ENCODE measurements at places on chromosomes 16 and 17.

DNA sequence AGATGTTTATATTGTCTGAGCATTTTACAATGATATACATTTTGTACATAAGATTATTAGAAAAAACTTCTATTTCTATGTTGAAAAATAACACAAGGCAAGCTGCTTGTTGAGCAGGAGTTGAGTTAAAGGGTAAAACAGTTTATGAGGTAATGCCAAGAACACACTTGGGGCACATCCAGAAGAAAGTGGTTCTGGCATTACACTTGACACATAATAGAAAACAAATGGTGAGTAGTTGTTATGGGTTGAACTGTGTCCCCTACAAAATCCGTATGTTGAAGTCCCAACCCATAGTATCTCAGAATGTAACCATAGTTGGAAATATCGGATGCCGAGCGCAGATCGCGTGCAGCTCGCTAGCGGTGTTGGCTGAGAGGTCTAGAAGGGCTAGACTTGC, 354.3 kb upstream of the GOT2 start:
- no peak for DNase-seq

DNA sequence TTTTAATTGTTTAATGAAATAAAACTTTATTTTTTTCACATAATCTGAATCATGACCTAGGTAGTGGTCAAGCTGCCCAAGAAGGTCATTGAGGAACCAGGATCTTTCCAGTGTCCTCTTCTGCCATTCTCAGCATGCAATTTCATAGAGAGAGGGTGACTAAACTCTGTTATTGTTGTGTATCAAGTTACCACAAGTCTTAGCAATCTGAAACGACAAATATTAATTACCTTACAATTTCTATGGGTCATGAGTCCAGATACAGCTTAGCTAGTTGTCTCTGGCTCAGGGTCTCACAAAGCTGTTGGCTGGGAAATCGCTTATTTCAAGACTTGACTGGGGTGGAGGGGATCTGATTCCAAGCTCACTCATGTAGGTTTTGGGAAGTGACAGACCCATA, 37.6 kb downstream of the FTO start:
- DNase-seq, result no peak

GRCh38 chr17:68867759-68868516, 87.3 kb downstream of the ABCA8 start:
- no peak for DNase-seq

DNA sequence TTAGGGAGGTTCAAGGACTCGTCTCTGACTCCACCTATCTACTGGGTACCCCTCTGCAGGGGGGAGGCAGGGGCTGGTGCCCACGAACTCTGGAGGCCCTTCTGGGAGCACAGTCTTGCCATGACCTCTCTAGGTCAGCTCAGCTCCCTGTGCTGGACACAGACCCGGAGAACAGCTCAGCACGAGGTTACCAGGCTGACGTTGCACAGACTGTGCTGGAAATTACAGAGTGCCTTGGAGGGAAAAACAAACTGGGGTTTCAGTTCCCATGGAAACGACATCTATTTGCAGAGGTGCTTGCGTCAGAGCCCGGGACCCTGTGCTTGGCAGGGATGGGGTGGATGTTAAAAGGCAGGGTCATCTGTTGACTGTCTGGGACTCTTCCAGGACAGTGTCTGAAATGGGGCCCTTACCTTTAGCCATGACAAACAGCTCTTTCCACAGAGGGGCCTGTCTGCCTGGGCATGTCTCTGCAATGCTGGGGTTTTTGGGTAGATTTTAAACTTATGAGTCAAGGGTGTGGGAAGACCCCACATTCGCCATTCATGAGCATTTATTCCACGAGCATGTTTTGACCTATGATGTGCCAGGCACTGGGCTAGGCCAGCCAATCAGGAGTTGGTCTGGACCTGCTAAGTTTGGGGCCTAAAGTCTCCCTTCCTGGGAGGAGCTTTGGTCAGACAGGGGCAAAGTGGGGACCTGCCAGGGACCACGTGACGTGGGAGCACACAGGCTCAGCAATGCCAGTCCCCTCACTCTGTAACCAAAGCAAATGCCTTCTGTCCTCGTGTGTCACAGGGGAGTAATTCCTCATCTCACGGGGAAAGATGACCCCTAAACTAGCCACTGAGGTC, 22.5 kb downstream of the CCR7 start:
- peak; percentile 88 for DNase-seq

- DNase-seq, result no peak
These were observed 11.4 kb downstream of the THRA start for GRCh38 chr17:40074175-40074512.

DNA sequence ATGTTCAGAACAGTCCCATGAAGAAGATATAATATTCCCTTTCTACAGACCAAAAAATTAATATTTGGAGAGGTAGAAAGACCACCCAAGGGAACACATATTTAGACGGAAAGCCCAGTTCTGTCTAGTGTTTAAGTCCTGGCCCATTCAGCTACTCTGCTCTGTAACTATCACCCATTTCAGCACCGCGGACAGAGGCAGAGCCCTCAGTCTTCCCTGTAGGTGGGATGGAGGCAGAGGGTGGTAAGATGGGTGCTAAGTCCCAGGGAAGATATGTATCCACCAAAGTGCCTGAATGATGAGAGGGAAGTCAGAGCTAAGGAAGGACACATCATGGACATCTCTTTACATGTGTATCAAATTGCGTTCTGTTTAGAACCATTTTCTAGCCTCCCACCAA, 27.8 kb upstream of the C16orf78 start:
- no peak for DNase-seq

GRCh38 chr16:17345043-17345442, 125.7 kb downstream of the XYLT1 start:
- no peak for DNase-seq

GRCh38 chr17:38947189-38947588, 20.0 kb downstream of the FBXO47 start:
- DNase-seq, result no peak

GRCh38 chr16:85750146-85750826, 610 bp downstream of the C16orf74 start:
- peak; percentile 76 for DNase-seq

- DNase-seq, result no peak
These were observed 327.0 kb upstream of the TBX2 start for GRCh38 chr17:61072648-61073047.

DNA sequence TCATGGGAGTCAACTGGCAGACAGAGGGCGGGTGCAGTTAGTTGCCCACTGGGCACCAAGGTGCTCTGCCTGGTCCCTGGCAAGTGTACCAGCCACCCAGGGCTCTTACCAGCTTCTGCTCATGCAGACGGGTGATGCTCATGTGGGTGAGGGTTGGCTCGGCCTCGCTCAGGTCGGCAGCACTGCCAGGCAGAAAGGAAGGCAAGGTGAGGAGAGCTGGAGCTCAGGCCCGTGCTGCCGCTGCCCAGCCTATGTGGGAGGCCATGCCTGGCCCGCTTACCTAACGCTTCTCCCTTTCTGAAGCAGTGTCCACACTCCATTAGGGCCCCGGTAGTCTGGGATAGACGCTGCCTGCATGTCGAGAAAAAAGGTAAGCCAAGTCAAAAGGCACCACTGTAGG, 2.6 kb downstream of the SIRT7 start:
- DNase-seq, result no peak

DNA sequence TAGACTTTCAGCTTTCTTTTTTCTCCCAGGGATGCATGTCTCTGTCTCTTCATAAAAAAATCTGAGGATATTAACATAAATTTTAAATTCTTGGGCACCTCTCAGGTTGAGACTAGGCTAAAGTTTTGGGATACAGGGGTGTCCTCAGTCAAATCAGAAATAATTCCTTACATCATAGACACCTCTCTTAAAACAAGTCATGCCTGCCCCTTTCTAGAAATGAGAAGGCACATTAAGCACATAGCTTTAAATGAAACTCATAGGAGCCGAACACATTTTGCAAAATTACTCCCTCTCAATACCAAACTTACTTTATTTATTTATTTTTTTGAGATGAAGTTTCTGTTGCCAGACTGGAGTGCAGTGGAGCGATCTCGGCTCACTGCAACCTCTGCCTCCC, 67.3 kb upstream of the BCAR1 start:
- DNase-seq, result no peak

DNA sequence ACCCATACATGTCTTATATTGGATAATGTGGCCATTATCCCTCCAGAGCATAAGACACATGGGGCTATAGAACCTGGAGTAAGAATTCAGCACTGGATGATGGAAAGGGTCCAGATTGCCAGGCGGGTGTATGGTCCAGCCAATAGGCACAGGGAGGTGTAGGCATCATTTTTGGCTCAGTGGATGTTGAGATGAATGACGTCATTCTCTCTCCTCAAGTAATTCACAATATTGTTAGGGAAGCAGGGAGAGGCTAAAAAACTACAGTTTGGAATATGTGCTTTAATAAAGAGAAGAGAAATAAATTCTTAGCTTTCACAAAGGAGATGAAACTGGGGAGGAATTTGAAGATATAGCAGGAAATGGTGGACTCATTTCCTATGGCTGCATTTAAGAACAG, 461.1 kb upstream of the GOT2 start:
- DNase-seq, result no peak

- no peak for DNase-seq
These were observed 39.0 kb downstream of the DNAH17 start for GRCh38 chr17:78538033-78538776.

- no peak for DNase-seq
These were observed 163.0 kb downstream of the ABCA8 start for GRCh38 chr17:68792042-68792685.

DNA sequence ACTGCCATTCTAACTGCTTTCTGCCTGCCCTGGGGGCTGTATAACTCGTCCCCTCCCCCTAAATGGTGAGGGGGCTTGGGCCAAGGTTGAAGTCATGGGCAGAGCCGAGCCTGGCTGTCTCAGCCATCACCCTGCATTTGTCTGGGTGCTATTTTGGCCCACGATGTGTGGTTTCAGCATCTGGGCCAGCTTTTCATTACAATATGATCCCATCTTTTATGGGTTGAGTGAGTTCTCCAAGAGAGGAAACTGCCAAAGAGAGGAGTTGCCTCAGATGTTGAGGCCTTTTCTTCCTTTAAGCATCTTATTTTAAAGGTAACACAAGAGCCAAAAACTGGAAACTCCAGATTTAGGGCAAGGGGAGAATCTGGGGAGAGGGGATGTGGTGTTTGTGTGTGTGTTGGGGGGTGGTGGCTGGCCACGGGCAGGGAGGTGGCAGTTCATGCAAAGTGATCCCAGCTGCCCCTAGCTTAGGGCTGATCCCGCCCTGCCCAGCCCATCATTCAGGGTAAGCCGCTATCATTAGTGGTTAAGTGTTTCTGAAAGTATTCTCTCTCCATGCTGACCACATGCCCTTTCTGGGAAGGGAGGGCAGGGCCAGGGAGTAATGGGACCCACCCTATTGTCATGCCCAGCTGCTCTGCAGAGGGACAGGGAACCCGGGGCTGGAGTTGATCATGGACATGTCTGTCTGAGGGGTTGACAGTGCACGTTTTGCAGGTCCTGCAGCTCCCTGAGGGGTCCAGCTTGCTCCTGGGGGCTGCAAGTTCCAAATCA, 83.2 kb upstream of the CLEC18A start:
- DNase-seq, result no peak

DNA sequence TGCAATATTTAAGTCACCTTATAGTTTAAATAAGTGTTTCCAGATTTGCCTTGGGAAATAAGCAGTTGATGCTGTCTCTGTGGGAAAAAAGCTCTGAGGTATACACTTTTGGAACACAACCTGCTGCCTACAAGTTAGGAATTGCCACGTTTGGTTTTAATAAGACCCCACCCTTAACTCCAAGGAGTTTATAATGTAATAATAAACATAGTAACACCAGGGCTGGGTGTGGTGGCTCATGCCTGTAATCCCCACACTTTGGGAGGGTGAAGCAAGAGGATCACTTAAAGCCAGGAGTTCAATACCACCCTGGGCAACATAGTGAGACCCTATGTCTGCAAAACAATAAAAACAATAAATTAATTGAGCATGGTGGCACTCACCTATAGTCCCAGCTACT, 15.9 kb upstream of the SMG1 start:
- no peak for DNase-seq

DNA sequence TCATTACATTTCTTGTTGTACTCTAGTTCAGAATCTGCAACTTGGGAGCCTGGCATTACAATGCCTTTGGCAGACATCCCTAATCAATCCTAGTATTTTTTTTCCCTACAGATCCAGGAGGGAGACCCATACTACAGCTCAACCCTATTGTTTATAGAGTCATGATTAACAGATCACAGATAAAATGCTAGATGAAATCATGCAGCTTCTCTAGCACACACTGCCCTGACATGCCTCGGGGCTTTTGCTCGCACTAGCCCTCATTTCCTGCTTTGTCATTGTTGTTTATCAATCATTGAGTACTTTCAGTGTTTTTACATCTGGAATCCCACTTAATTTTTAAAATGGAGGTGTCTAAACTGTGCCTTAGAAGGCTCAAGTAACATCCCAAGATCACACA, 412.5 kb downstream of the CA10 start:
- peak; percentile 58 for DNase-seq

DNA sequence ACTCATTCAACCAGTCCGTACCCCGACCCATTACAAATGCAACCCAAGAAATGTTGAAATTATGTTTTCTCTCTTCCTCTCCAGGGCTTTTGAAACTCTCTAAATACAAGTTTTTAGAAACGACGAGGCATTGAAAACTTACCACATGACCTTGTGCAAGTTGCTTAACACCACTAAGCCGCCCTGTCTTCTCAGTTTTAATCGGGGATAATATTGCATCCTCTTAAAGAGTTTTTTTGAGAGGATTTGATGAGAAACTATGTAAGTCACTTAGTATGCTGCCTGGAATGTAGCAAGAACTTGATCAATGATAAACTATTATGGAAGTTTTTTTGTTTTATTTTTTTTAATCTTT, 149.0 kb upstream of the FAM20A start:
- no peak for DNase-seq

DNA sequence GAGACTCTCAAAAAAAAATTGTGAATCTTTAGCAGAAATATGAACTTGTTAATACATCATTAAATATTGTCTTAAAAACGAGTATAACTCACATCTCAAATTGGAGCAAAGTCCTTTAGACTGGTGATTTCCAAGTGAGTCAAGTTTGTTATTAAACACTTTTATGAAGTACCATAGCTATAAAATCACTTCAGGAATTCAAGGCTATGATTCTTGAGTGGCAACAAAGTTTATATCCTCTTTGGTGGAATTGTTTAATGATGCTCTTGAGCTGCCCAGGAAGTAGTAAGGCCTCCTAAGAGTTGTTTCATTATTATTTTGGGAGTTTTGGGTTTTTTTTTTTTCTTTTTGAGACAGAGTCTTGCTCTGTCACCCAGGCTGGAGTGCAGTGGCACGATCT, 16.7 kb upstream of the BLMH start:
- no peak for DNase-seq

GRCh38 chr16:89037261-89038152, 56.1 kb upstream of the ACSF3 start:
- no peak for DNase-seq

All from SK-N-SH (cell line).